ENCODE measurements at places on chromosomes 3 and 15.

DNA sequence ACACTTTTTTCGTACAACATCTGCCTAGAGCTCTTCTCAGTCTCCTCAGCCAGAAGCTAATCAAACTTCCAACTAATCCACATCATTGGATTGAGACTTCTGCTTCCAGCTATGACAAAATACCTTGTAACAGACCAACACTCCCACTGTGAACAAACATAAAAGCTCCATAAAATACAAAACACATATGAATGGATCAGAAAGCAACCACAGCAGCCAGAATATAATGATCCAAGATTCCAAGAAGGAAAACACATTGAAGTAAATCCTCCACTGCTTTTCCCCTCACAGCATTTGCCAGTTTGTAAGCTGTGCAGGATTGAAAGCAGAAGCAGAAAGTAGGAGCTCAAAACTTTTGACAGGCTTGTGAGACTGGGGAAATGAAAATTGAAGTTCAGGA lies 863.2 kb downstream of the TUSC7 start:
- no peak for DNase-seq

DNA sequence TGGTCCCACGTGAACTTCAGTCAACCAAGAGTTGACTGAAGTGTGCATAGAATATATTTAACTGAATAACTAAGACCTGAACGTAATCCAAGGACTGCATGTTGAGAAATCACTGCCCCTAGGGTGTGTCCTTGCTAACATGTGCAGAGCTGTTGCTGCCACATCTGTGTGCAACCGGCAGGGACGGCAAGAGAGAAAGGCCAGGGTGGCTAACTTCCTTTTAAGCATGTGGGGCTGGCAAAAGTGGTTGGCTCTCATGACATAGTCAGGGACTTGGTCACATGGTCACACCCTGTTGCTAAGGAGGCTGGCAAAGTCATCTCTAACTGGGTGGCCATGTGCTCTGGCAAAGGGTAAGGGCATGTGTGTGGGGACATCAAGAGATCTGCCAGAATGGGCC lies 52.4 kb downstream of the GASK1A start:
- DNase-seq, result peak; percentile 26

DNA sequence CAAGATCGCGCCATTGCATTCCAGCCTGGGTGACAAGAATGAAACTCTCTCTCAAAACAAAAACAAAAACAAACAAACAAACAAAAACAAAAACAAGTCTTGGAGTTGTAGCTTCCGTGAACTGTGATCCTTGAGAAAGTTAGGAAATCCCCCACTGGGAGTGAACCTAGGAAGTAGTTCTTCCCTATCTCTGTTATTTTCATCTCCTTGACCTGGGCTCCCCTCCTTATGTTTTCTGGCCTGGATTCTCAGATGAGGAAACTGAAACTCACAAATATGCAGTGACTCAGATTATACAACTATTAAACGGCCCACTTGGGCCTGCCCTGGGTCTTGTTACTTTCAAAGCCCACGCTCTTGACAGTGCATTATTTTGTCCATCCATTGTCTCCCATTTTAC lies 29.7 kb downstream of the SAXO2 start:
- no peak for DNase-seq

DNA sequence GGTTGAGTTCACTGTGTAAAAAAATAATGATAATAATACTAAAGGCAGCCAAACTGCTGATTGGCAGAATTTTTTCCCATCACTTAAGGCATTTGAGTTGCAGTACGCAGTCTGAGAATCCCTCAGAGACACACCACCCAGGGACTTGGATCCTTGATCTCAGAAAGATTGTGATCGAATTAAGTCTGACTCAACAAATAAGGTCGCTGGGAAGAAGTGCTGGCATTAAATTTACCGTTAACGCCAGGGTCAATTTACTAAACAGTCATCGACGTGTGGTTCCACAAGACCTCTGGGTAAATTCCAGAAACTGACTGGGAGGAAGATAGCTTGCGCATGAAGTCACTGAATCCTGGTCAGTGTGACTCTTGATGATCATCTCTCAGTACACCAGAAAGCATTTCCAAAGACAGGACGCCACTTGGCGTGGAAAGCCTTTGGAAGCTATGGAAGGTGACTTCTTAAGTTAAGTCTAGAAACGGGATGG lies 48.3 kb upstream of the CGNL1 start:
- peak; percentile 80 for DNase-seq

DNA sequence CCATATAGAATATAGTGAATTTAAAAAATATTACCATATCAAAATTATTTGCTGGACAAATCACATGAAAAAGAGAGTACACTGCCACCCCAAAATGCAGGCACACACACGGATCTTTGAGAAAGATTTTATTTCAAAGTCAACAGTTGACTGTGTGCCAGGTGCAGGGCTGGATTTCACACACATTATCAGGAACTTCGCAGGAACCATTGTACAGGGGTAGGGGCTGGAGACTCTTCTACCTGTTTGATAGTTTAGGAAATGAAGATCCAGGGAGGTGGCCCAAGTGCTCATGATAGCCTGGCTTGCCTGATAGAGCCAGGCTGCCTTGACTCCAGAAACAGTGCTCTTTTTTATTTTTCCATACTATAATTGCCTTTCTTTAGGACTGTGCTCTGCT lies 54.2 kb downstream of the IL1RAP start:
- DNase-seq, result no peak

GRCh38 chr15:94576889-94577533 lies 345.6 kb downstream of the MCTP2 start:
- DNase-seq, result peak; percentile 62

- no peak for DNase-seq
Observed at GRCh38 chr15:56640549-56640948, 92.8 kb downstream of the ZNF280D start.

- DNase-seq, result no peak
Observed at GRCh38 chr3:149475451-149476060, 1.1 kb downstream of the TM4SF4 start.

GRCh38 chr3:133575086-133575485 lies 1.6 kb downstream of the CDV3 start:
- DNase-seq, result peak; percentile 11

DNA sequence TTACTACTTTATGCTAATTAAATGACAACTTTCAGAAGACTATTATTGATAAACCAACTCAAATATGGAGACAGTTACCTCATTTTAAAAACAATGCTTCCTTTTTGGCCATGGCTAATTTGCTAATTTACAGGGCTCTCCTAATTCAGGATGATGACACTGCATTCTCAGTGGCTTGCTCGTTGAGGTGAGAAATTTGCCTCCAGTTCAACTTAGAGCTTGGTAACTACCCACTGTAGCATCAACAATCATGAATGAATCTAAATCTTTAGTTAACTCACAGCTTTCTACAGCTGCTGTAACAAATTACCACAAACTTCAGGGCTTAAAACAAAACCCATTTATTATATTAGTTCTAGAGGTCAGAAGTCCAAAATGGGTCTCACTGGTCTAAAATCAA lies 14.0 kb downstream of the PBRM1 start:
- no peak for DNase-seq

GRCh38 chr3:9020426-9020825 lies 57.2 kb upstream of the RAD18 start:
- no peak for DNase-seq

DNA sequence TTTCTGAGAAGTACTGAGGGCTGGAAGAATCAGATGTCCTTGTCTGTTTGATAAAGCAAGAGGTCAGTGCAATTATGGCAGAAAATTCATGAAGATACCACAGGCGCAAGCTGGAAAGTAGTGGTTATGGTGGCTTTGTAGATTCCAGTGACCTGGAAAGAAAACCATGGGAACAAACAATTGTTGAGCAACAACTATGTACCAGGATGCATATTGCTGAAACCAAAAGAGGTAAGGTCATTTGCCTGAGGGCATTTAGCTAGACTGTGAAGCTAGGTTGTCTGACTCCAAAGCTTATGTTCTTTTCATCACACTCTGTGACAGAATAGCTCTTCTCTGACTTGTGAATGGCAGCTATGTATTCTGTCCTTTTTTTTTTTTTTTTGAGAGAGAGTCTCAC lies 74.0 kb downstream of the B3GALNT1 start:
- DNase-seq, result peak; percentile 61

GRCh38 chr15:80414546-80415357 lies 10.6 kb downstream of the ARNT2 start:
- peak; percentile 16 for DNase-seq

DNA sequence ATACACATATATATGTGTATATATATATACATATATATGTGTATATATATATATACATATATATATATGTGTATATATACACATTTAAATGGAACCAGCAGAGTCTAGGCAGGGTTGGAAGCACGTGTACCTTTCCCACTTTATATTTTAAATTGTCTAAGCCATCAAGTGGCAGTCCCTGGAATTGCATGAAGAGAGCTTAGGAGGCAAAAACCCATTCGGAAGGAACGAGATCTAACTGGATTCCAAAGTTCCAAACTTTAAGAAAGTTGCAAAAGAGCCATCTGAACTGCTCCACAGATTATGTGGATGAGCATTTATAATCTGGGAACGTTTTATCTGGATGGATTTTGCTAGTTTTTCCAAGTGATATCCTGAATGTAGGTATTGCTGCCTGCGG lies 186.5 kb downstream of the FOXP1 start:
- DNase-seq, result no peak

- DNase-seq, result no peak
Observed at GRCh38 chr15:31212326-31213080, 111.0 kb upstream of the TRPM1 start.

DNA sequence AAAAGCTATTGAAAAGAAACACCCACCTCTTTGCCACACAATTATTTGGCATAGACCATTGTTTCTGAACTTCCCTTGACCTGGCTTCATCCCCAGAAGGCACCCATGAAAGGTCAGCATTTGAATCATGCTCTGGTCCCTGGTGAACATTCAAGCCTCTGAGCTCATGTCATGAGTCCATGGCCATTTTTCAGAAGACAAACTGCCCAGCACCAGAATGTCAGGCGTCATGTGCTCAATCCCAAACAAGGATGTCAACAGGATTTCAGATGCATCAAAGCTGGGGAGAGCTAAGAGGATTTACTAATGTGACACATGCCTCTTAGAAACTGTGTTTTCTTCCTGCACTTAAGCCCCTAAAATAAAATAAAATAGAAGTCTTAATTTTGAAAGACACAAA lies 41.3 kb downstream of the TMED3 start:
- no peak for DNase-seq
